ENCODE measurements at places on chromosomes 5 and 9.
A peak's percentile ranks its signal among the peaks of the same experiment; 100 is the strongest.

DNA sequence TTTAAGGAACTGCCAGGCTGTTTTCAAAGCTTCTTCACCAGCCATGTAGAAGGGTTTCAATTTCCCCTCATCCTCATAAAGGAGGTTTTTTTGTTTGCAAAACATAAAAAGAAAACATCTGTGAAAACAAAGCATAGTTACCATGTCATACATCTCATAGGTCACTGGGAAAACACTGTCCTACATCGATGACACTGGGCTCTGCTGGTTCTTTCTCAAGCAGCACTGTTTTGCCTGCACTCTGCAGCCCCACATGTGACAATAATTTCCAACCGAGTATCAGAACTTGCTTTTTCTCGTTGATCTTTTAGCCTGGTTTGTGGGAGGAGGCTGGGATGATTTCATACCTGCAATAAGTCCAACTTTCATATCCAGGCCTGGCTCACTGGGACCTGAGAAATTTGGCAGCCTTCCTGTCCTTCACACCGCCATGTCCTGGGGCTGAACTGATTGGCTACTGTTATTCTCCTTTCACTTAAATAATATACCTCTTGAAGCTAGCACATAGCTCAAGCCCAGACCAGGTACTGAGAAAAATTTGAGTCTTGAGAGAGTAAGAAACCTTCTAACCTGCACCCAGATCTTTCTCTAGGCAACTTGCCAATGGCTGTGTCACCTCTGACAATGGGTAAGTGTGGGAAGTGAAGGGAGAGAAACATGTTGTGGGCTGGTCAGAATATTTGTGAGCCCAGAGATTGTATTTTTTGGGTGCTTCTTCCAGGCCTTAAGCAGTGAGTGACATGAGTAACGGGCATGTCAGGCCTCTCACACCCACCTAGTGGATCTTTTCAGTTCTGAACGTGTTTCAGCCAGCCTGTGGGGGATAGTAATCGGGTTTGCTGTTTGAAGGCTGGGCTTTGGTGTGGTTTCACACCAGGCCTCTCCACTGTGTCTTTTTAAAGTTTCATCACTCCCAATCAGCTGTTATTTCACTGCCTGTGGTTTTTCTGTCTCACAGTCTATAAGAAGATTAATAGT is 502.8 kb downstream of the NTRK2 start:
- no peak for DNase-seq

DNA sequence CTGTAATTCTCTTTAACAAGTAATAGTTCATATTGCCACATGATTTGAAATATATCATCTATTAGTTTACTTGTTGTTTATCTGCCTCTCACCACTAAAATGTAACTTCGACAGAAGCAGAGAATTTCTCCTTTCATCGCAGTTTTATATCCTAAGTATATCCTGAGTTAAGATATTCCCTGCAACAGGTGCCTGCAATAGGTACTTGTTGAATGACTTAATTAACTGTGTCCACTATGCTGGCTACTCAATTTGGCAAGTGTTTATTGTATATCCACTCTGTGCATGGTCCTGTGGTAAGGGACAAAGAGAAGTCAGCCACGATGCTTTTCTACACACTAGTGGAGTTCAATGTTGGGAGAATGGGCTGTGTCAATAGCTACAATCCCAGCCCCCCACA is 108.5 kb downstream of the PSAT1 start:
- no peak for DNase-seq

DNA sequence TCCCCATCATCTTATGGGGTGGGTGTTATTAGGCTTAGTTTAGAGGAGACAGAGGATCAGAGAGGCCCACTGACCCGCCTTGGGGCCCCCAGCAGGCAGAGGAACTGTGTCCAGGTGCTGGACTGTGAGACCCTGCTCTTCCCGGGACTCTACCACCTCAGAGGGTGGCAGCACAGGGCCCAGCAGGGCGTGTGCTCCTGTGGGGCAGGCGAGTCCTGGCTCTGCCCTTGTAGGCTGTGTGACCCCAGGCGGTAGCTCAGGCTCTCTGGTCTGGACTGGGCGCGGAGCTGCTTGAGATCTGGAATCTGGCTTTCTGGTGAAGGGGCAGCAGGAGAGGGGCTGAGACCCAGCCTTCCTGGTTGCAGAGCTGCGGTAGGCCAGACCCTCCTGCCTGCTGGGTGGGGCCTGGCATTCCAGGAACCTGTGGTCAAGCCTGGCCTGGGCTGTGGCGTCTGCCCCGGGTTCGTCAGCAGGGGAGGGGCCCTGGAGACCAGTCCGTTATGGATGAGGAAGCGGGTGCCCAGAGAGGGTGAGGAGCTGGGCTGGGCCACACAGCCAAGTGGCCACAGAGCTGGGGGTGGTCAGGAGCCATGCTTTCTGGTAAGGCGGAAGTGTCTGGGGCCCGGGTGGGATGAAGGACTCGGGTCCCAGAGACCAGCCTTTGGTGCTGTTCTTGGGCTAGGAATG is 46.5 kb downstream of the RXRA start:
- DNase-seq: no peak

DNA sequence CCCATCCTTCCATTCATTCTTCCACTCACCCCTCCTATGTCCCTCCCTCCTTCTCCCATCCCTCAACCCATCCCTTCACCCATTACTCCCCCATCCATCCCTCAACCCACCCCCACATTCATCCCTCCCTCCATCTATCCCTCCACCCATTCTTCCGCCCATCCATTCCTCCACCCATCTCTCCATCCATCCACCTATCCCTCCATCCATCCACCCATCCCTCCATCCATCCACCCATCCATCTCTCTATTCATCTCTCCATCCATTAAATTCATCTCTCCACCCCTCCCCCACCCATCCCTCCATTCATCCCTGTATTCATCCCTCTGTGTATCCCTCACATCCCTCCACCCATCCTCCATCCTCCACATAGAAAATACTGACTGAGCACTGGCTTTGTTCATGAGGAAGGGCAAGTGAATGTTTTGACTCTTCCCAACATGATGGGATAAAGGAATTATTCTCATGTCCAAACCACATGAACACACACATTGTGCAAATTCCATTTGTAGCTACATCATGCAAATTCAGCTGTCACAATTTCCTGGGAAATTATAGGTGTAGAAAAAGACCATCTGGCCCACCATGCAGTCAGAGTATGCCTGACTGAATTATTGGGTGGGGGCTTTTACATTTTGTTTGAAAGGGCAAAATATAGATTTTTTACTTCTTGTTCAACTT is 6.9 kb upstream of the VAV2 start:
- DNase-seq: peak; percentile 88

- DNase-seq: no peak
These were observed 254.1 kb downstream of the FSTL4 start for GRCh38 chr5:133358271-133358670.

DNA sequence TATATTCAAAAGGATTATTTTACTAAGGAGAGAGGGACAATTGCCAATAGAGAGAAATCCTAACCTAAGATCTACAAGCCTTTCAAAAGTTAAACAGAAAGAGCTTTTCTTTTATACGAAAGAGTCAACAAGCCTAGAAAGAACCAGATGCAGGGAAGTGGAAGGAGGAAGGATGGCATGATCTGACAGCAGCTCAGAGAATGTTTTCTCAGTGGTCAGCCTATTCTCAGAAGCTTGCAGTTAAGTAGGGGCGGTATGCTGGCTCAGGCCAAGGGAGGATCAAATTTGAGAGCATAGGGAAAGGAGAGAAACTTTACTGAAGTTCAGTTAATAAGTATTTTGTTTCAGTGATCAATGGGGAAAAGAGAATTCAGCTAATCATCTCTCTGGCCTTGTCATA is 88.0 kb upstream of the FTMT start:
- DNase-seq: no peak

DNA sequence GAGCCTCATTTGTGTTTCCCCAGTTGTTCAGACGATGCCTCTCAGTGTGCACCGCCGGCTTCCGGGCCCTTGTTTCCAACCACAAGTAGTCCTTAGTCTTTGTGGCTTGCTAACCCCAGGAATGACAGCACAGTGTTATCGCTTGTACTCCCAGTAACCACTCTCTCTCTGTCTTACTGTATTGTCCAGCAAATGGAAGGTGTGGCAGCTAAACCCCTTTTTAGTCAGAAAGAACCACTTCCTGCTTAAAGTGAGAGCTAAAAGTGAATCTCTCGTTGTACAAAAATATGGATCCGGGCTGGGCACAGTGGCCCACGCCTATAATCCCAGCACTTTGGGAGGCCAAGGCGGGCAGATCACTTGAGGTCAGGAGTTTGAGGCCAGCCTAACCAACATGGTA is 61.3 kb downstream of the ENC1 start:
- DNase-seq: no peak

DNA sequence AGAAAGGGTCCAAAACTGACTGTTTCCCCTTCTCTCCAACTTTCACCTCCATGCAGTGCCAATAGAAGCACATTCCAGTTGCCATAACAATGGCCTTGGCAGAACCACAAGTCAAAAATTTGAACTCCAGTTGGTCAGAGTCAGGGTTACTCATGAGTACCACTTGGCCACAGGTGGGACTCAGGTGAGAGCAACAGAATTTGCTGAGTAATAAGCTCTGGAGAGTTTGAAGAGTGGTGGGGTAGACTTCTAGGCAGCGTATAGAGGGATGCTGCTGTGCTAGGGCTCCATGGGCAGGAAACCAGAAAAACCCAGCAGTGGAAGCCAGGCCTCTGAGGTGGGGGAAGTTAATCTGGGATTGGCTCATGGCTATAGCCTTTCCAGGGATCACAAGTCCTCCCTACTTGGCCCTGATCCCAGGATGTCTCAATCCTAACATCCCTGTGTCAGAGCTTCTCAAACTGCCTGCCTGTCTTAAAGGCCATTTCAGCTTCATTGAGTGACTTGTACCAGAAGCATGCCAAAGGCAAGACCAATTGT is 30.2 kb downstream of the SNX18 start:
- no peak for DNase-seq

DNA sequence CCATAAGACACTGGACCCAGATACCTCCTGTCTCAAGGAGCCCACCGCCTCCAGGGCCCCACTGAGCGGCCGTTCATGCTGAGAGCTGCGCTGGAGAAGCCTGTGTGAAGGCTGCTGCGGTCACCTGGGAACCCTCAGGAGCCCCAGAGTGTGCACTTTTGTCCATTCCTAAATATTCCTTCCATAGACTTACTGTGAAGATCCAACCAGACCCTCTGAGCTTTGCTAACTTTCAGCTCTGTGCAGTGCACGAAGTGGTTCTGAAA is 119.5 kb downstream of the COL23A1 start:
- no peak for DNase-seq

- peak; percentile 56 for DNase-seq
These were observed 58.1 kb downstream of the RFX3 start for GRCh38 chr9:3467593-3468219.

- DNase-seq: no peak
These were observed 17.5 kb downstream of the PRKACG start for GRCh38 chr9:68996462-68996861.

DNA sequence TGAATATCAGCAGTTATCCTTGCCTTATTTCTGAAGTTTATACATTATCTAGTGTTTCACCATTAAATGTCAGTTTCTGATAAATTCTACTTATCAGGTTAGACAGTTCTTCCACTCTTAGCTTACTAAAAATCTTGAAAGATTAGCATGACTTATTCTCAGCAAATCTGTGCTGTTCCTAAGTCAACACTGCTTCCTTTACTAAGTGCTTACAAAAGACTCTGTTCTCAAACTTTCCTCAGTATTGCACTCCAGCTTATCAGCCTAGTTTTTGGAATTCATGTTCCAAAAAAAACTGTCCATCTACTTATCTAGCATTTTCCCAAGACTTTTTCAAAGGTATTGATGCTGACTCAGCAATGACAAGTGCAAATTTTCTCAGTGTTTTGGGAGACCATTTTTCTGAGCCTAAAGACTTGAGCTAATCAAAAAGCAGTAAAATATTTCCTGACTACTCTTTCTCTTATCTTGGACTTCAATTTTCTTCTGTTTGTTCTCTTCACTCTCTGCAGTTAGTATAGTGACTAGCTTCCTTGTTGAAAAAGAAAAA is 61.1 kb upstream of the FRRS1L start:
- no peak for DNase-seq

DNA sequence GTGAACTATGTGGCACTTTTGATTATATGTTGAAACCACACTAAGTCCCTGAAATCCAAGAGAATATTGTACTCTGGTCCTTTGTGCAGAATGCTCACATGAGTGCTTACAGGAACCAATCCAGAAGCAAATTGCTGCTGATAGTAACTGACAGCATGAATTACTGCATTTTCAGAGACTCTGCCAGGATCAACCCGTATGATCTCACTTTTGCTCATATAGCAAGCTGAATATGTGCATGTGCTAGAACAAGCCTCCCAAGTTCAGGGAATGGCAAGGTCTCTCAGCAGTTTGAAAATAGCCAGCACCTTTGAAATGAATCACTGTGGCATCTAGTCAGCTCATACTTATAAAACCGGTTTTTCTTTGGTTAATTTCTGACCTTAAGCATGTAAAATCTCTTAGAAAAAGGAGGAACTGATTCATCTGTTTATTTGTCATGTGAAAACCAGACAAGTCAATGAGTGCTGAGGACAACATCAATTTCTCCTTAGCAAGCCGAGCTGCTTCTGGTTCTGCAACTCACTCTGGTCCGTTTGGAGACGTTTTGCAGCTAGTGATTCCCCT is 215.7 kb upstream of the ELL2 start:
- no peak for DNase-seq

- DNase-seq: no peak
These were observed 602.6 kb upstream of the DAB2 start for GRCh38 chr5:40027400-40027799.

DNA sequence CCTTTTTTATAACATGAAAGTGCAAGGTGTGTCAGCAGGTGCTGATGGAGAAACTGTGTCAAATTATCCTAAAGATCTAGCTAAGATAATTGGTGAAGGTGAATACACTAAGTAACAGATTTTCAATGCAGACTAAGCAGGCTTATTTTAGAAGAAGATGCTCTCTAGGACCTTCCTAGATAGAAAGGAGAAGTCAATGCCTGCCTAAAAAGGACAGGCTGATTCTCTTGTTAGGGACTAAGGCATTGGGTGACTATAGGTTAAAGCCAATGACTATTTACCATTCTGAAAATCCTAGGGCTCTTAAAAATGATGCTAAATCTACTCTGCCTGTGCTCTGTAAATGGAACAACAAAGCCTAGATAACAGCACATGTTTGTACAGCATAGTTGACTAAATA is 1682.4 kb downstream of the MAT2B start:
- no peak for DNase-seq

- DNase-seq: no peak
These were observed 150.1 kb downstream of the MEF2C start for GRCh38 chr5:88732862-88733261.

- peak; percentile 60 for DNase-seq
These were observed 1.6 kb downstream of the ANXA6 start for GRCh38 chr5:151155775-151156506.

DNA sequence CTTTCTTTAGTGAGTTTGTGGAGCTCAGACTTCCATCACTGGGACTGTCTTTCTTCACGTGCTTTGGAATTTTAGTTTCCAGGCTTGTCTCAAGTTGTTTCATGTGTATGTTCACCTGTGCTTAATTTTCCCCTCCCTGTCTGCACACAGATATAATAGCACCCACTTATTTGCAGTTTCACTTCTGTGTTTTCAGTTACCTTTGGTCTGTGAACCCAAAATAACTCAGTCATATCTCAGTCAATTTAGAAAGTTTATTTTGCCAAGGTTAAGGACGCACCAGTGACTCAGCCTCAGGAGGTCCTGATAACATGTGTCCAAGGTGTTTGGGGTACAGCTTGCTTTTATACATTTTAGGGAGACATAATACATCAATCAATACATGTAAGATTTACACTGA is 330.4 kb downstream of the ICE1 start:
- no peak for DNase-seq
